ENCODE measurements at places on chromosomes 2 and 18. TPM values are rescaled to one million over a fixed set of nuclear protein-coding genes. Genes with fewer than 3 reads are reported as not detected.

TM4SF20 gene
- total RNA-seq = not detected

AGXT gene
- not detected for total RNA-seq

MARCO gene
- total RNA-seq = not detected

SULT1C2 gene
- total RNA-seq = not detected

EPB41L3 gene
- 154 TPM for total RNA-seq

HOXD1 gene
- 10.4 TPM for total RNA-seq

DNA sequence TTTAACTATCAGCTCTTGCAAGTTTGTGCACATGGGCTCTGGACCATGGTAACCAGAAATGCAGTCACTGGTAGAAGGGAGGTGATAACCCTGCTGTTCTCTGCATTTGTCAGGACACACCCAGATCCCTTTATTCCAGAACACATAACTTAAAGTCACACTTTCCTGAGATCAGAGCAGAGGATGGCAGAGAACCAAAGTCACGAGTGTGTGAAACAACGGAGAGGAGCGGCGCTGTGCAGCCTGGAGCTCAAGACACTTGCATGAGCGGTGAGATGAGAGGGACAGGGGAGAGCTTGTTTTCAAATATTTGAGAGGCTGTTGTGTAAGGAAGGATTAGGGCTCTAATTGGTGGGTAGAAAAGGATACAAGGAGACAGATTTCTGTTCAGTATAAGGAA is 43.3 kb upstream of the AAK1 start:
- DNase-seq = peak; percentile 45

DNA sequence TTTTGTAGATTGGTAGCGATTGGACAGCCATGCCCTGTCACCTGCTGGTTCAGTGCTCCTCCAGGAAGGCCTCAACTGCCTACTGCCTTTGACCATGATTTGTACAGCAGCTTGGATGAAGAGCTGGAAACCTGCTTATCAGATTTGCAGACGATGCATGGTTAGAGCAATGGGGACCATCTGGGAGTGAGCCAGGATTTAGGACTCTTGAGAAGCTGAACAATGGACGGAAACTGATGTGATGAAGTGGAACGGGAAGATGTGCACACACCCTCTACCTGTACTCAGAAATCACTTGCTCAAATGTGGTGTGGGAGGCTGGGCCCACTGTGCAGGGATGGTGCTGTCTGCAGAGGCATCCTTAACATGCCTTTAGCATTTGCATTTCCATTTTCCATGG is 57.2 kb downstream of the NCK2 start:
- DNase-seq = no peak

DNA sequence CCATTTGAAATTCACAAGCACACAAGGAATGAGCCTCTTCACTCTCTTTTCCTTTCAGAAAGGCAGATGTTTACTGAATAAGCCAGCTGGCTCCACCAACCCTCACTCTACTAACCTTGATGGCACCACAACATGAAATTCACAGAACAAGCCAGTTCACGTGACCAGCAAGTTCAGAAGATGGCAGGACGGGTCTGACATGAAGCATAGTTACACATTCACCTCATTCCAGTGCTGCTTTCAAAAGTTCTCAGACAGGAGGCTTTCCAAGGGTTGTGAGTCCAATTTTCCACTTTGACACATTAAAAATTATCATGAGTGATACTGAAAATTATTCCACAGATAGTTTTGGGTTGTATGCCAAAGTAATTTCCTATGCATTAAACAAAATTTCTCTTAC is 74.2 kb upstream of the MBOAT2 start:
- no peak for DNase-seq

- DNase-seq = no peak
Measured at GRCh38 chr18:1094409-1094808, 189.7 kb downstream of the ADCYAP1 start.

DNA sequence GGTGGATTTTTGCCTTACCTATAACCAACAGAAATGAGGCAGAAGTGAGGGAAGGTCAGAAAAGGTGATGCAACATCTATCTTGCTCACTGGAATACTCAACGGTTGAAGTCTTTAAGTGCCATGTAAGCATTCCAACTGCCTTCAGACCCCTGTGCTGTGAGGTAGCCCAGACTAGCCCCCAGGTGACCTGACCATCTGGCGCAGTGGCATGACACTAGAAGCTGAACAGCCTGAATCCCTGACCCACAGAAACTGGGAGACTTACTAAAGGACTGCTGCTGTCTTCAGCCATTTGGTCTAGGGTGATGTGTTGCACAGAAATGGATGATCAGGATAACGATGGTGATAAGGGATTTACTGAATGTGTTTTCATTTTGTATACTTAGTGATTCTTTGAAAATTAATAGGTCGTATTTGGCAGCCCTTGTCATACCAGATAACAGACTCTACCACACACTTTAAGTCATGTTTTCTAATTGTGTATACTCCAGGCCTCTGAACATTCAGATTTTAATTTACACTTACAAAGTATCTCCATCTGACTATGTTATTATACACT is 161.5 kb downstream of the STK39 start:
- no peak for DNase-seq

DNA sequence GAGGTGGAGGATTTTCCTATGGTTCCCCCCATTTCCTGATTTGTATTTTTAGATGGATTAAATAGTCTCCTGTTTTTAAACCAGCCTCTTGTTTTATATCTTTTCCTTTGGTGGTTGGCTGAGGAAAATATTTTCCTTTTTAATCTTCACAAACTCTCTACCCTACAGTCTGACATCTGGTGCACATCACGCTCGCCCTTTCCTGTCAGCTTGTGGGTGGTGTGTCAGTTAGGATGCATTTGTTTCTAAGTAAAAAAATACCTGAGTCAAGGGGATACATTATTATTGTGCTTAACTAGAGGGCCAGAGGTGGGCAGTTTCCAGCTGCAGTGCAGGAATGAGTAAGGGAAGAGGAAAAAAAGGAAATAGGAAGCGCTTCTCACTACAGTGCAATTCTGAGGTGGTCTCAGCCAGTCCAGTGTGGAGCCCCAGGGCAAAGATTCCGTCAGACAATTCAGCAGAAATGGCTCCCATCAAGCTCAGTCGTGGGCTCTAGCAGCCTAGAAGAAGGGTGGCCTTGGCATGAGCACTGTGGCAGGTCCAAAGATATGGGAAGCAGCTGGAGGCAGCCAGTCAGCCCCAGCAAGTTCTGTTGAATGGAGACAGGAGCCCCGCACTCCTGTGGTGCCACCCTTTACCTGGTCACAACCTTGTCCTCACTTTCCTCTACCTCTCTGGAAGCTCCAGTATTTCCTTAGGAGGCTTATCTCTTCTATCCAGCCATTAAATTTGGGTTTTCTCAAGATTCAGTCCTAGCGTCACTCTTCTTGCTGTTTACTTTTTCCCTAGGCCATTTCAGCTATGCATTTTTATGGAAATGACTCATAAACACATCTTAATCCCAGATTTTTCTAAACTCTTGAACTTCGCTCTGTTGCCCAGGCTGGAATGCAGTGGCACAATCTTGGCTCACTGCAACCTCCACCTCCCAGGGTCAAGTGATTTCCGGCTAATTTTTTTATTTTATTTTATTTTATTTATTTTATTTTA is 18.5 kb downstream of the SFTPB start:
- peak; percentile 62 for DNase-seq

DNA sequence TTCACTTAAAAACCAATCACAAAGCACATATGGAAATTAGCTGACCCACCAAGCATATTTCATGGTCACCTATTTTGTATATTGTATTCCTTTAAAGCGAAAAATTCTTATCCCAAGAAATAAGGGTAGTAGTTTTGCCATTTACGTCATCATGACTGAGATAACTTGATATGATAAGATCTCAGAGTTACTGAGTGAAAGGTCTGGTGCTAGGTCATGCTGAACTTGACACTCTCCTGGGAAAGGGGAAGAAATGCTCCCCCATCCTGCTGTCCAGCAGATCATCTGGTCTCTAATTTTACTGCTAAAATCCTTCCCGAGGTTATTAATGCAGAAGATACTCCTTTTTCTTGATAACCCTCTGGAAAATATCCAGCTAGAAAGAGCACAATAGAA is 78.3 kb downstream of the BCL2 start:
- no peak for DNase-seq

DNA sequence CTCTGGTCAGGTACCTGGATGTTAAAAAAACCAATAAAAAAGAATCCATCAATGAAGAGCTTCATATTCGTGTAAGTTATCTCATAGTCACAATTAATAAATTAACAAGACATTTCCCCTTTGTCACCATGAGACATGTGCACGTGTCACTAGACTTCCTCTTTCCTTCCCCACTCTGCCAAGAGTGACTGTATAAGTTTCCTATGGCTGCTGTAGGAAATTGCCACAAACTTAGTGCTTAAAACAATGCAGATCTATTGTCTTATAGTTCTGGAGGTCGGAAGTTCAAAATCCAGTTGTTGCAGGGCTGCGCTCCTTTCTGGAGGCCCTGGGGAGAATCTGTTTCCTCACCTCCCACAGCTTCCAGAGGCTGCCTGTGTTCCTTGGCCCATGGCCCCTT is 35.8 kb downstream of the SLC9A4 start:
- peak; percentile 48 for DNase-seq

DNA sequence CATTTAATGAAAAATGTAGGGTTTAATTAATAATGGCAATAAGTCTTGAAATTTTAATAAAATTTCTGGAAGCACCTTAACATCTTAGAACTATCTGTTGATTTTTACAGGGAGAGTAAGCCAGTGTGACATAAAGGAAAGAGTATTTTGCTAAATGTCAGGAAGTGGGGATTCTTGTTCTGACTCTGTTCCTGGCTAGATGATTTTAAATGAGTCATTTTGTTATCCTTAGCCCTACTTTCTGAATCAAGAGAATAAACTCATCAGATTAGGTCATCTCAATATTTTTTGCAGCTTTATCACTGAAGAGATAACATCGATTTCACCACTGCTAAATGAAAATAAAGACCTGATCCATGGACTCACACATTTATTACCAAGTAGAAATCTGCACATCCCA is 377.5 kb upstream of the CYRIA start:
- no peak for DNase-seq

DNA sequence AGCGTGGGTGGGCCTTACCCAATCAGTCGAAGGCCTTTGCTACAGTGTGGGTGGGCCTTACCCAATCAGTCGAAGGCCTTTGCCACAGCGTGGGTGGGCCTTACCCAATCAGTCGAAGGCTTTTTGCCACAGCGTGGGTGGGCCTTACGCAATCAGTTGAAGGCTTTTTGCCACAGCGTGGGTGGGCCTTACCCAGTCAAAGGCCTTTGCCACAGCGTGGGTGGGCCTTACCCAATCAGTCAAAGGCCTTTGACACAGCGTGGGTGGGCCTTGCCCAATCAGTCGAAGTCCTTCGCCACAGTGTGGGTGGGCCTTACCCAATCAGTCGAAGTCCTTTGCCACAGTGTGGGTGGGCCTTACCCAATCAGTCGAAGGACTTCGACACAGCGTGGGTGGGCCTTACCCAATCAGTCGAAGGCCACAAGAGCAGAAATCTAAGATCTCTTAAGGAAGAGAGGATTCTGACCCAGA is 16.3 kb upstream of the GAL3ST2 start:
- no peak for DNase-seq

GRCh38 chr2:29050591-29050990 is 23.7 kb downstream of the PCARE start:
- no peak for DNase-seq

DNA sequence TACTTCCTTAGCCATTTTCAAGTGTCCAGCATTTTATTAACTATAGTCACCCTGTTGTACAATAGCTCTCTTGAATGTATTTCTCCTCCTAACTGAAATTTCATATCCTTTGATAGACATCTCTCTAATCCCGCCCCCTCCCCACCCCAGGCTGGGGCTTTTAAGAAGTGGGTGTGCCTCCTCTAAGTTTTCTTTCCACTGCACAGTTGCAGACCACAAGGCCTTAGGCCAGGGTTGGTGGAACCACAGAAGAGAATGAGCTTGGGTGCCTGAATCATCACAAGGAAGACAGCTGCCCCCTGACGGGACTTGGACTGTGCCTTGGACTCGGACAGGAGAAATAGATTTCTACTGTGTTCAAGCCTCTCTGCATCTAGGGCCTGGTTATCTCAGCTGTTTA is 193.4 kb downstream of the HAUS1 start:
- no peak for DNase-seq

Data from endothelial cell of umbilical vein (primary cell).